Activated CD4-positive, alpha-beta T cell treated with anti-CD3 and anti-CD28 coated beads for 1 hour (primary cell): ENCODE measurements at places on chromosomes 16 and 17.

- DNase-seq: peak; percentile 45
These were observed 1.1 kb downstream of the NAA38 start for GRCh38 chr17:7856011-7856810.

DNA sequence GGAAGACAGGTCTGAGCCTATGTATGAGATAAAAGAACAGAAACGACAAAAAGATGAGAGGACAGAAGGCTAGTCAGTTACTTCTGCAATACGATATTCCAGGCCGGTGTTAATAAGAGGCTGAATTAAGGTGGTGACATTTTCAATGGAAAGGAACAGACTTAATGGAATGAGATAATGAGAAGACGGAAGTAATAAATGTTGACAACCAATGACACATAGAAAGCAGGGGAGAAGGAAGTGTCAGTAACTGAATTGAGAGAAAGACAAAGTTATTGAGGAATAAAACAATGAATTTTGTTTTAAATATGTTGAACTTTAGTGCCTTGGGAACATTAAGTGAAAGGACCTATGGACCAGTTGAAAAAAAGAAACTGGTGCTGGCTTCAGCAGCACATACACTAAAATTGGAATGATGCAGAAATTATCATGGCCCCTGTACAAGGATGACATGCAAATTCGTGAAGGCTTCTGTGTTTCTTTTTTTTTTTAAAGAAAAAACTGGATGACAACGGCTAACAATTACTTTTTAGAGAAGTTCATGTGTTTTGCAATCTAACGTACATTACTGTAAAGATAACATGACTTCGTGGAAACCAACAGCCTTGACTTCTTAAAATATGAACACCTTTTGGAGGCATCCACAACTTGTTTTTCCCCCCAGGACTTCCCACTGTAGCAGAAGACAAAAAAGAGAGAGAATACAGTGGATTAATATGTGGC, 18.5 kb upstream of the CPD start:
- DNase-seq: no peak

GRCh38 chr17:72613396-72613795, 479.1 kb downstream of the SLC39A11 start:
- DNase-seq: no peak

- DNase-seq: no peak
These were observed 868.4 kb upstream of the SOX9 start for GRCh38 chr17:71252436-71252835.

GRCh38 chr16:2095918-2096582, 39.6 kb downstream of the PKD1 start:
- no peak for DNase-seq

GRCh38 chr16:69787883-69788282, 25.8 kb downstream of the WWP2 start:
- DNase-seq: no peak

DNA sequence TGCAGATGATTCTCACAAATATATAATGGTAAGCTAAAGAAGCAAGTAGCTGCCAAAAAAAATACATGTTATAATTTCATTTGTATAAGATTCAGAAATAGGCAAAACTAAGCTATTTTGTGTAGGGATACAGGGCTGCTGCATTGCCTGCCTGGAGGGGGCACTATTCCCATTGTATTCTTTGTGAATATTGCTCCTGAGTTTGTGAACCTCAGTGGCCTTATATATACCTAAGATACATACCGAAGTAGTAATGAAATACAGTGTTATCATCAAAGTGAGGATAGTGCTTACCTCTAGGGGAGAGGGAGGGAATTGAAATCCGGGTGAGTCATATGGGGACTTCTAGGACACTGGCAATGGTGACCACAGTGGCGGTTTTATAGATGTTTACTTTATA, 53.5 kb downstream of the C17orf58 start:
- no peak for DNase-seq

DNA sequence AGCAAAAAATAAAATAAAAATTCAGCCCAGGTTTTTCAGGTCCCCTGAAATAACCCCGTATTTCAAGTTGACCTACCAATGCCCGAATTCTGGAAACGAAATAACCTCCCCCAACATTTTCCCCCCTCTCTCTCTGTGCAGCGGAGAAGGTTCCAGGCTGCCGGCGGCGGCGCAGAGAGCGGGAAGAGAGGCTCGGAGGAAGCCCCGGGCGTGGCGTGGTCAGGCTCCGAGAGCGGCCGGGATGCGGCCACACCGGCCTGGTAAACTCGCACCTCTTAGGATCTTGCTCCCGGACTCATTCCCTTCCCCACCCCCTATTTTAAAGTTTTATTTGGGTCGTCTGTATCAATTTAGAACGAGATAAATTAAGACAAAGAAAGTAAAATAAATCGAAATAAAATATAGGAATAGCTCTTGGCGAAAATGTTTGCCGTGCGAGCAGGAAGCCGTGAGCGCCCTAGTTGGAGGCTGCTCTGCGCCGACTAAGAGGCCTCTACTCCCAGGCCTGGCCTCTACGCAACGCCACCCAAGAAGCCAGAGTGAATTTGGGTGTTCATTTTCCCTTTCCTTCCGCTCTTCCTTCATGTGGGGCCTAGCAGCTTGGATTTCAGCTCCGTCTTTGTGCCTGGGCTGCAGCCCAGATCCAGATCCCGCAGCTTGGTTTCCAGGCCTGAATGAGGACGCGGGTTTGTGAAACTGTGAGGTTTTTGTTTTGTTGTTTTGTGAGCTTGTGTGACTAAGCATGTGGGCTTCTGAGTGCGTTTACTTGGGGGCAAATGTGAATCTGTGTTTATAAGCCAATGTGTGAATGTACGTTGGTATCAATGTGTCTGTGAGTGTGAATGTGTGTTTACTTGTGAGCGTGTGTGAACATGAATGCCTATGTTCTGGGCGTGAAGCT, 1.5 kb upstream of the HOXB6 start:
- DNase-seq: no peak

DNA sequence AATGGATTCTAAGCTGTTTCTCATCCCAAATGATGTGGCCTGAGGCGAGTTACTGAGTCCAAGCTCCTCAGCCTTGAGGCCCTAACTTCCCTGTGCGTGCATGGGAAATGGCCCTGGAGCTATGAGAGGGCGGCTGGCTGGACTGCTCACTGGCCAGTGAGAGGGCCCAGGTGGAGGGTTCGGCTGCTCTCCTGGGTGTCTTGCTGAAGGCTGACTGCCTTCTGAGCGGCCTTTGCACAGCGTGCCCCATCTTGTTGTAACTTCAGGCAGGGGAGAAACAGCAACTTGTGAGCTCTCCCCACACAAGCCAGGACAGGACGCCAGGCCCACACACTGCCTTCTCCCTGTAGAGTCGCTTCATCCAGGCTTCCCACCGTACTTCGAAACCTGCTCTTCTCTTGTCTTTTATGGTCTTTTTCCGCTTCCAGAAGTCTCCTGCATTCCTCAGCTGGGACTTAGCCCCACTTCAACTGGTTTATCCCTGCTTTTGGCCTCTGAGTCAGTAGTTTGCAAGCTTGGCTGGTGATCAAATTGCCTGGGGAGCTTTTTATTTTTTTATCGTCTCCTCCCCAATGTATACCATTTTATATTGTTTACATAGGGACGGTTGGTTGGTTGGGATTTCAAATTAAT, 13.3 kb downstream of the CDH3 start:
- no peak for DNase-seq

DNA sequence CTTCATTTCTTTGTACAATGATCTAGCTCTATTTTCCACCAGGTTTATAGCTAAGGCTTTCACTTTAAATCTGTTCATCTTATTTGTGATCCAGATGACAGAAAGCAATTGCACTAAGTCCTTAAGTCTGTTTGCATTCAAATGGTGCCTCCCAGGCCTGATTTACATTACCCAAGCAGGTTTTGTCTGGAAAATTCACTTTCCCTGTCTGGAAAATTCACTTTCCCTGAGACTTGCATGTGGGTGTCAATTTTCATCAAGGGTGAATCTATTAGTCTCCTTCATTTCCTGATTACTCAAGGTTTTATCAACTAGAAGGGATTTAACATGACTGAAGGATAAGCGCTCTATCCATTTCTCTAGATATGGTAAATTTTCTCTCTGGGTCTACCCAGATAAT, 1480.2 kb upstream of the GOT2 start:
- no peak for DNase-seq

- peak; percentile 48 for DNase-seq
These were observed 122.3 kb downstream of the SSH2 start for GRCh38 chr17:29807520-29808361.

- DNase-seq: no peak
These were observed 292.0 kb upstream of the CDH11 start for GRCh38 chr16:65413861-65414260.

DNA sequence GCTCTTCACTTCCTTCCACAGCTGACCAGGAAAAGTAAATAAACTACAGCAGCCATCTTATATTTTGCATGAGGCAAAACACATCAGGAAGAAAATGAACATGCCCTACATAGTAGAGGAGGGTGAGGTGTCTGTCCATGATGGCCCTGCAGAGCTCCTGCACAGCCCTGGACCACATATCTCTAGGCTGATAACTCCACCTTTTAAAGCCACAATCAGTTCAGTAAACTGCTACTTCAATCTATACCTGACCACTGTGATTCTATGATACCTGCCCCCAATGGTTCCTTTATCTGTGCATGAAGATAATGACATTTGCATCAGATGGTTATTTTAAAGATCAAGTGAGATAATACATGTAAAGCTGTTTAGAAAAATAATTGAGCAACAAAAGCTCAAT, 82.2 kb downstream of the HELZ start:
- no peak for DNase-seq

- DNase-seq: no peak
These were observed 56.0 kb downstream of the MRM1 start for GRCh38 chr17:36657390-36657762.

GRCh38 chr17:55410722-55411462, 10.7 kb downstream of the MMD start:
- no peak for DNase-seq

DNA sequence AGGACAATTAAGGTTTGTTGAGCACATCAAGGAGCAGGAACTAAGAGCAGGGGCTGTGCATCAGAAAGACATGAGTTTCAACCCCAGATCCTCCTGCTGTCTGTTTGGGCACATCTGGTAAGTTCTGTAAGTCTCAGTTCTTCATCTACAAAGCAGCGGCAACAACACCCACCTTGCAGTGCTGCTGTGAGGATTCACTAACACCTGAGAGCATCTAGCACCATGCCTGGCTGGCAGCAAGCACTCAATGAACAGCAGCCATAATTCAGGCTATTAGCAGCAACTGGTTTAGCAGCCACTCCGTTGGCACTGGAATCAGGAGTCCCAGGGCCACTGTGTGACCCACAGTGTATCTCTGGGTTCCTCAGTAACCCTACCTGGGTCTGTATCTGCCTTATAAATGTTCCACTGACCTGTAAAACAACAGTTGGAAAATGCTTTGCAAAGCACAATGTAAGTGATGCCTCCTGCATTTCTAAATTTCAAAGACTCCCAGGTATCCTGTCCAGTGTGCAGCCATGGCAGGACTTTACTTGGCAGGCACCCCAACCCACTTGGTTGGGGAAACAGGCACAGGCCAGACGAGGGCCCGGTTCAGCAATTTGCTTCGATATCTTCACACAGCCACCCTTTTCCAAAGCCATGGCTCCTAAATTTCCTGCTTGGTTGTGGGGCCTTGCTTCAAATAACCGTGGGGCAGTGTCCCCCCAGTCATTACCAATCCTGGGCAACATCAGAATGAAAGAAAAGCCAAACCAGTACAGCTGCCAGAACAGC, 4.2 kb downstream of the ST3GAL2 start:
- DNase-seq: no peak
